Stimulated activated CD4-positive, alpha-beta T cell treated with anti-CD3 and anti-CD28 coated beads, TNF-alpha, amount 100 ng/mL, for 24 hours (primary cell): ENCODE measurements at places on chromosomes 1 and 21.

DNA sequence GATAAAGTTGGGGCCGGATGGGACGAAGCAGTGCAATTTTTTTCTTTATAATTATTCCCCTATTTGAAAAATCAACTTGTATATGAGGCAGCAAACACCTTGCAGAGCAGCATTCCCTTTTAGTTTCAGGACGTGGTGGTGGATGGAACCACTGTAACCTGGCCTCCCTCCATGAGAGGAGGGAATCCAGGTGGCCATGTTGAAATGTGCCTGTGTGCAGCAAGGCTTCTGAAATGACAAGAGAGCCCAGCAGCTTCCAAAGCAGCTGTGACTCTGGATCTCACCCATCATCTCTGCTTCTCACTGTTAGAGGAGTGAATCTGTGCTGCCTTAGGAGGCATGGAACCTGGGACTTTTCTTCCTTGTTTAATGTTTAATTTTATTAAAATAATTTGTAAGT, 42.3 kb downstream of the NFIA start:
- no peak for DNase-seq

- no peak for DNase-seq
Measured at GRCh38 chr1:227333423-227333822, 15.1 kb upstream of the CDC42BPA start.

DNA sequence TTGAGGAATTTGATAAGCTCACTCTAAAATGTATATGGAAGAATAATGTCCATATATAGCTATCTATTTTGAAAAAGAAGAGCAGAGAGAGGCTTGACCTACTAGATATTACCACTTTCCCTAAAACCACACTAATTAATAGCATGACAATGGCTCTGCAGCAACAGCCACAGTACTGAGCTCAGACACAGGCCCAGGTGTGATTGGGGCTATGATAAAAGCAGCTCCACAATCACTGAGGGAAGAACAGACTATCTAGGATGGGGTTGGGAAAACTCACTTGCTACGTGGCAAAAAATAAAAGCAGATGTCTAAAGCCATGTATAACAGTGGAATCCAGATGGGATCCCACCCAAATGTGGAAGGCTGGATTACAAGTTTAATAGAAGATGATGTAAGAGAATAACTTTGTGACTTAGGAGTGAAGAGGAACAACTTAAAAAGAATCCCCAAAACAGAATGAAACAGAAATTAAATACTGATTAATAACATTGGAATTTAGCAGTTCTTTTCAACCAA, 80.8 kb upstream of the RAB4A start:
- no peak for DNase-seq

DNA sequence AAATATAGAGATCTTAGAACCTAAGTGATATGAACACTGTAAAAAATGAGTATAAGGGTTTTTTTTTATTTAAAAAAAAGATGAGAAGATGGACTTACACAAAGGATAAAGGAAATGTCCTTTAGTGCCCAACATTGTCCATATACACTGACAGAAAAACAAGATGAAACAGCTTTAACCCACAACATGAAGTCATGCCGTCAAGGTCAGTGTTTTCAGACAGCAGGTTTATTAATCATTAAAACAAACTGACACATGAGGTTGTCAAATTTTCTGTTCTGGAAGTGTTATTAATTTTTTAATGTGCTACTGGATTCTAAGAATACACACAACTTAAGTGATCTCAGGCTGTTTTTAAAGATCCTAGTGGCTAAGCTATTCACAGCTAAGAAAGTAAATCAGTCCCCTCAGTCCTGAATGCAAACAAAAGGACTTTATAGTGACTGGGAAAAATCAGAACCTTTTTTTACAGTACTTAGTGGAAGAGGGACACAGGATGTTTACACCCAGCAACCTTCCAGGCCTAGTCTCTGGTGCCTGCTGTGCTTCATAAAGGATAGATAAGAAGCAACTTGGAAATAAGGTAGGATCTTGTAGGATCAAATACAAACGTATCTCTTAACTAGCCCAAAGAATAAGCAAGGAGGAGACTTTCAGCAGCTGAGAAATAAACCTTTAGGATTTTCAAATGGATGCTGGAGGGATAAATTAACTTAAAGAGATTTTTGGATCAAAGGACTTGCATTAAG, 21.9 kb upstream of the PKN2 start:
- no peak for DNase-seq
